ENCODE measurements at places on chromosomes 2 and 18.
A peak's percentile ranks its signal among the peaks of the same experiment; 100 is the strongest.

DNA sequence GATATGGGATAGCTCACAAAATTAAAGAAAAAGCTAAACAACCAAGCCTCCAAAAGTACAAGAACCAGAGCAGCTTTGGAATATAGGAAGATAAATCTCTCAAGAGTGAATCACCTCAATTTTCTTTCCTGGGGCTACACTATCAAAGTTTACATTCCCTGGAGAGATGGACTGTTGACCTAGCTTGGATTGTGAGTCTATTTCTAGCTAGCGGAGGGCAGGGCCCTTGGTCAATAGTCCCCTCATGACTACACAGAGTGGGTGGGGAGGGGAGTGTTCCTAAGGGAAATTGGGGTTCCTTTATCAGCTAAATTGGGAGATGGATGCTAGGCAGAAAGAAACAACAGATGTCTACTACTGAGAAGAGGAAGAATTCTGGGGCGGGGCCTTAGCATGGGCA, 29.9 kb upstream of the EIF2AK3 start:
- DNase-seq, result peak; percentile 52

- no peak for DNase-seq
Measured at GRCh38 chr2:86015699-86016098, 90.0 kb downstream of the POLR1A start.

- no peak for DNase-seq
Measured at GRCh38 chr2:105909215-105909614, 164.5 kb downstream of the NCK2 start.

DNA sequence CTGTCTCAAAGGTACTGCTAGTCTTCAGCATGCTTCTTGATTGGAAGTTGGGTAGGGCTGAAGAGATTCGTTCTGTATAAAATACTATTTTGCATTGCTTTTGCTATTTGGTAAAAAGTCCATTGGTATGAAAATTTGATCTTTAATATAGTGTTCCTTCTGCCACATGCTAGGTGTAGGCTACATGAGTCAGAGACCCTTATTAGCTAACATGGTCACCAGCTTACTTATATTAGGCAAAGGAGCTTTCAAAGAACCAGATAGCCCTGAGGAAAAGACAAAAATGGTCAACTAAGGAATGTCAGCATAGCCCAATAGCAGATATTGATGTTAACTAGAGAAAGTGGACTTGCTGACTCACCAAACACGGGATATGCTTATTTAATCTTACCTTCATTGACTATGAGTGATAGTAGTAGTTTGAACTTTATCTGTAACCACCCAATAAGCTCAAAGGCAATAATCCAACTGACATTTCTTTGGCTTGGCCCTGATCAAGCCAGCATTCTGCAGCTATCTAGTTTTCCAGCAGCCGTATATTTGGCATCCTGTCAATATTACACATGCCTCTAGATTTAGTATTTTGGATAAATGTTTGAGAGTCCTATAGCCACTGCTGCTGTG, 110.0 kb downstream of the TPGS2 start:
- no peak for DNase-seq

- peak; percentile 70 for DNase-seq
Measured at GRCh38 chr2:74188018-74188601, 9.4 kb upstream of the MOB1A start.

DNA sequence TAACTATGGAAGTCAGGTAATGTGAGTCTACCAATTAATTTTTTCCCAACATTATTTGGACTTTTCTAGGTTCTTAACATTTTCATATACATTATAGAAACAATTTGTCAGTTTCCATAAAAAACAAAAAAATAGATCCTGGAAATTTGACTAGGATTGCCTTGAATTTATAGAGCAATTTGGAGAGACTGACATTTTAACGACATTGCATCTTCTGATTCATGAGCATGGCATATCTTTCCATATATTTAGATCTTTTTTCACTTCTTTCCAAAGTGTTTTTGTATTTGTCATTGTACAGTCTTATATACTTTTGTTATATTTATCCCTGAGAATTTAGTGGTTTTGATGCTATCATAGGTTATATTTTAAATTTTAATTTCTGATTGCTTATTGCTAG, 42.0 kb downstream of the ANKRD12 start:
- no peak for DNase-seq

DNA sequence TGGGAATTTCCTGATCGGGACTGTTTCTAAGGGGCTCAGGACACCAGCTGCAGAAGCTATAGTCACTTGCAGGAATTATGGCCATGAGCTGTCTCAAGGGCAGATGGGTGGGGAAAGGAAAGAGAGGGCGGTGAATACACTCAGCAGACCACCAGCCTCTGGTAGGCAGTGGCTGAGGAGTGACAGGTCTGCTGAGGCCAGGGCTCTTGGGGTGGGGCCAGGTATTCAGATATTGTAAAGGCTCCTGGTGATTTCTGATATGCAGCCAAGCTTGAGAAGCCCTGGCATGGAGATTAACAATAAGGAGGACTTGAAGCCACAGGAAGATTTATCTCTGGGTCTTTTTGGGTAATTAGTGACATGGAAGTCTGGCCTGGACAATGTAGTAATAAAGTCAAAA, 145.3 kb upstream of the AQP4 start:
- DNase-seq, result no peak

GRCh38 chr18:35933982-35934381, 38.5 kb upstream of the RMP24 start:
- no peak for DNase-seq

GRCh38 chr18:54957296-54957832, 1.9 kb downstream of the CCDC68 start:
- DNase-seq, result peak; percentile 49

Data from iris pigment epithelial cell (primary cell).